Psoas muscle (tissue), 8 donors: ENCODE measurements at places on chromosomes 2 and 18. TPM values are rescaled to one million over a fixed set of nuclear protein-coding genes. Genes with fewer than 3 reads are reported as not detected.

The SLC38A11 gene
- polyA plus RNA-seq, result 1.6 TPM

The HOXD12 gene
- polyA plus RNA-seq, result not detected

The PDE11A gene
- polyA plus RNA-seq, result 4.9 TPM

The MOGAT1 gene
- not detected for polyA plus RNA-seq

The CGREF1 gene
- polyA plus RNA-seq, result 6.6 TPM

The FTCDNL1 gene
- 4.9 TPM for polyA plus RNA-seq

The FBXO15 gene
- not detected for polyA plus RNA-seq

The OXER1 gene
- polyA plus RNA-seq, result 0.16 TPM

The SIX3 gene
- 0.01 TPM for polyA plus RNA-seq

The EVX2 gene
- polyA plus RNA-seq, result not detected

GRCh38 chr2:15647622-15648590, 56.2 kb downstream of the DDX1 start:
- no peaks in the 10 kb centered on the region for H3K36me3 ChIP-seq
- no peak overlapping the region for H3K27ac ChIP-seq
- H3K4me3 ChIP-seq, result no peak overlapping the region
- no peak for DNase-seq
- no peaks in the 10 kb centered on the region for H3K27me3 ChIP-seq
- no peaks in the 10 kb centered on the region for H3K4me1 ChIP-seq

- H3K4me1 ChIP-seq, result peaks cover under 1% of the 10 kb centered on the region
- no peaks in the 10 kb centered on the region for H3K27me3 ChIP-seq
- no peak for DNase-seq
- H3K27ac ChIP-seq, result no peak overlapping the region
- H3K36me3 ChIP-seq, result no peaks in the 10 kb centered on the region
- H3K4me3 ChIP-seq, result no peak overlapping the region
Measured at GRCh38 chr2:121804340-121804739, 48.9 kb downstream of the TSN start.

- H3K36me3 ChIP-seq, result no peaks in the 10 kb centered on the region
- H3K27me3 ChIP-seq, result no peaks in the 10 kb centered on the region
- no peak for DNase-seq
- H3K27ac ChIP-seq, result no peak overlapping the region
Measured at GRCh38 chr2:16713011-16713423, 47.4 kb upstream of the CYRIA start.

DNA sequence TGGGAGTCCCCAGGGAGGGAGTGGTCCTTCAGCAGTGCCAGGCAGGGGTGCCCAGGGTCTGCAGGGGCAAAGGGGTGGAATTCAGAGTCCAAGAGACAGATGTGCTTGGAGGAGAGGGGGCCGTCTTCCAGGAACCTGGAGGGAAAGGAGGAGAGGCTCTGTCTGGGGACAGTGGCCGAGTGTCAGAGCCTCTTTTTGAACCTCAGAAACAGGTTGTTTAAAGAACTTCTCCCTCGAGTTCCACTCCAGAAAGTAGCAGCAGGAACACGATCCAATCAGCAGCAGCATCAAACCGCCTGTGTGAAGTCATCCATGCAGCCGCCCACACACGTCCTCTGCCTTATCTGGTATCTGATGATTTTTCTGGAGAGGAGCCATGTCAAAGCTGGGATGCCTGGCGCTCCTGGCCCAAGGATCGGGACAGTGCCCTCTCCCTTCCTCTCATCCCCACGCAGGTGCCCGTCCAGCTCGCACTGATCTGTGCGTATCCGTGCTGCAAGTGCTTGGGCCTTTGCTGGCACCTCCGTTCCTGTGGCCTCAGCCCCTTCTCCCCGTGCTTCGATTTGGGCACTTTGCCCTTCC, 205.1 kb downstream of the NDUFA10 start:
- no peaks in the 10 kb centered on the region for H3K36me3 ChIP-seq
- H3K27ac ChIP-seq, result no peak overlapping the region
- peaks cover 7% of the 10 kb centered on the region for H3K27me3 ChIP-seq
- H3K4me3 ChIP-seq, result no peak overlapping the region

DNA sequence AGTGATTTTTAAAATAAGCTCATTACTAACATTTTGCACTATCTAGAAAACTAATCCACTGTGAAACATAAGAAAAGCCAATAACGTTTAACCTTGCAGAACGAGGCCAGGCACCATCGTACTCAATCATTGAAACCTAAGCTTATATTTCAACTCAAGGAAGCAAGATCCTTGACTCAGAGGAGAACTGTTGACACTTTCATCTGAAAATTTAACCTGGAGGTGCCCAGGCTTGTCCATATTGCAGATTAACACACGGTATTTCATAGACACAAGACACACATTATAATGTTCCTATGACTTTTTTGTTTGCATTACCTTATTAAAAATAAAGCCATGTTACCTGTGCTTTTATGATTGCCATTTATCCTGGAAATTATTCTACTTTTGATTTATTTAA, 89.6 kb downstream of the ZNF385B start:
- H3K27me3 ChIP-seq, result no peaks in the 10 kb centered on the region
- no peak overlapping the region for H3K4me3 ChIP-seq
- H3K4me1 ChIP-seq, result peaks cover 6% of the 10 kb centered on the region

- no peaks in the 10 kb centered on the region for H3K27me3 ChIP-seq
- DNase-seq, result no peak
- no peak overlapping the region for H3K4me3 ChIP-seq
Measured at GRCh38 chr2:40189881-40190280, 262.0 kb downstream of the SLC8A1 start.

GRCh38 chr2:205590759-205591158, 91.5 kb upstream of the NRP2 start:
- no peaks in the 10 kb centered on the region for H3K36me3 ChIP-seq
- H3K27me3 ChIP-seq, result no peaks in the 10 kb centered on the region
- no peak for DNase-seq
- no peak overlapping the region for H3K27ac ChIP-seq
- H3K4me1 ChIP-seq, result no peaks in the 10 kb centered on the region
- no peak overlapping the region for H3K4me3 ChIP-seq

- H3K27me3 ChIP-seq, result no peaks in the 10 kb centered on the region
- no peak overlapping the region for H3K4me3 ChIP-seq
- H3K36me3 ChIP-seq, result no peaks in the 10 kb centered on the region
- DNase-seq, result no peak
Measured at GRCh38 chr2:190785334-190785733, 95.3 kb upstream of the GLS start.

DNA sequence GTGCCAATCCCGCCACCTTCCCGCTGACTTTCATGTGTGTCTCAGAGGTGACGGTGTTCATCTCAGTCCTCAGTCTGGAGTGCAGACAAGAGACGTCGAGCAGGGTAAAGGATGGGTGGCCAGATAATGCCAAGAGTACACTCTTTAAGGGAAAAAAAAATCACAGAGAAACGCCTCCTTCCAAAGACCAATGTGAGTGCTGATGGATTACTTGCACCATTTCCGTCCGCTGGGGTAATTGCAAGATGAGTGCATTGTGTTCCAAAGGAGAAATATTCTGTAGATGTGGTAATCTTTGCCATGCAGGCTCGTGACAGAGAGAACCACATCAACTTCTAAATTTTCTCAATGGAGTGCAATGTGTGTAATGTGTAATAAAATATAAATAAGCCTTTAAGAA, 81.0 kb downstream of the KLHL29 start:
- no peaks in the 10 kb centered on the region for H3K4me1 ChIP-seq
- H3K4me3 ChIP-seq, result no peak overlapping the region
- DNase-seq, result no peak
- no peaks in the 10 kb centered on the region for H3K27me3 ChIP-seq

- no peak overlapping the region for H3K27ac ChIP-seq
- no peaks in the 10 kb centered on the region for H3K36me3 ChIP-seq
- H3K4me1 ChIP-seq, result no peaks in the 10 kb centered on the region
- H3K27me3 ChIP-seq, result no peaks in the 10 kb centered on the region
- peak overlapping the region; percentile 38 for H3K4me3 ChIP-seq
- no peak for DNase-seq
Measured at GRCh38 chr18:58438161-58438957, 190.5 kb downstream of the ALPK2 start.

- H3K36me3 ChIP-seq, result no peaks in the 10 kb centered on the region
- no peak overlapping the region for H3K4me3 ChIP-seq
- peaks cover 8% of the 10 kb centered on the region for H3K4me1 ChIP-seq
- DNase-seq, result no peak
- H3K27ac ChIP-seq, result no peak overlapping the region
Measured at GRCh38 chr2:64492821-64493220, 31.3 kb upstream of the AFTPH start.

GRCh38 chr2:67277450-67277849, 119.7 kb upstream of the ETAA1 start:
- no peaks in the 10 kb centered on the region for H3K36me3 ChIP-seq
- H3K4me3 ChIP-seq, result no peak overlapping the region
- H3K4me1 ChIP-seq, result no peaks in the 10 kb centered on the region
- H3K27me3 ChIP-seq, result no peaks in the 10 kb centered on the region
- DNase-seq, result no peak

DNA sequence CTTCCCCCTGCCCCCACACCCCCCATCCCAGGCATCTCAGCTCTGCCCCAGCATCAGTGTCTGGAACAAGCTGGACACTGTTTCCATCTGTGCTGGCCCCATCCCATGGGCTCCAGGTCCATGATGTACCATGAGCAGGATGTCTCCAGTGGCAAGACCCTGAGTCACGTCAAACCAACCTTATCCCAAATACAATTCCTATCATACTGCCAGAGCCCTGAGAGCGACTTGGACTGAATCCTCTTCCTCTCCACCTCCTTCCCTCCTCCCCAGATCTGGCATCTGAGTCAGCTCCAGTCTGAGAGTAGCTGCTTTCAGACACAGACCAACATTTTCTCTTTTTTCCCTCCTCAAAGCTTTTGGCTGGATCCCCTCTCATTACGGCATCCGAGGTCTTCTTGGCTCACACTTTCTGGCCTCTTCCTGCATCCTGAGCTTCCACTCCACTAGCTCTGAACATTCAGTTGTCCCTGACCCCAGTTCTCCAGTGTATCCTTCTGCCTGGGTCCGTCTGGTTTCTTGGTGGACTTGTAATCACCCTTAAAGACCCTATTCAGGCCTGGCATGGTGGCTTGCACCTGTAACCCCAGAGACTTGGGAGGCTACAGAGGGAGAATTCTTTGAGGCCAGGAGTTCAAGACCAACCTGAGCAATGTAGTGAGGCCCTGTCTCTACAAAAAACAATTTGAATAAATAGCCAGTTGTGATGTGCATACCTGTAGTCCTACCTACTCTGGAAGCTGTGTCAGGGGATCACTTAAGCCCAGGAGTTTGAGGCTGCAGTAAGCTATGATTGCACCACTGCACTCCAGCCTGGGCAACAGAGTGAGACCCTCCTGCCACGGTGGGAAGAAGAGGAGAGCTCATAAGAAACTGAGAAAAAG, 68.3 kb downstream of the ACKR3 start:
- H3K36me3 ChIP-seq, result no peaks in the 10 kb centered on the region
- H3K27me3 ChIP-seq, result peaks cover 4% of the 10 kb centered on the region
- no peak for DNase-seq
- no peak overlapping the region for H3K27ac ChIP-seq

DNA sequence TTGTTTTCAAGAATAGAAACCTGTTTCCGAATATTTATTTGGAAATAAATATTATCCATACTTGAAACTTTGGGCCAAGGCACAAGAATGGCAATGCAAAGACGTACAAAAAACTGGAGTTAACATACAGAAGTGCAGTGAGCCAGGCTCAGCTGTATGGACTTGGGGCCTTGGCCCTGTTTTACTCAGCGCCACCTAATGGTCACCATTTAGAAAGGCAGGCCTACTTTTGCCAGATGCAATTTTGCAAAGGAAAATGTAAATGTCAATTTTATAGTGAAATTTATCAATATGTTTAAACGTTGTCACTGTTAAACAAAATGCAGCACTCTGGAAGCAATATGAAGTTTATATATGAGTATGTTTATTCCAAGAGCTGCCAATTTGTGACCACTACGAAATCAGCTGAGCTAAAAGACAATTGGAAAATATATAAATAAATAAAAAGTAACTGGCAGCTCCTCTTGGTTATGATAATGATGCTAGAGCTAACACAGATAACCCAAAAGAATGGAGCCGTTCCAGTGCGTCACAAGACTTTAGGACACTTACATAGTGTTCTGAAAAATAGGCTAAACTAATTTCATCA, 155.0 kb downstream of the ARHGAP15 start:
- H3K27me3 ChIP-seq, result no peaks in the 10 kb centered on the region
- no peaks in the 10 kb centered on the region for H3K4me1 ChIP-seq
- DNase-seq, result no peak

- H3K27me3 ChIP-seq, result no peaks in the 10 kb centered on the region
- no peaks in the 10 kb centered on the region for H3K4me1 ChIP-seq
- H3K36me3 ChIP-seq, result no peaks in the 10 kb centered on the region
- no peak for DNase-seq
Measured at GRCh38 chr2:188785061-188785460, 189.1 kb upstream of the COL3A1 start.

- no peak for DNase-seq
- no peak overlapping the region for H3K4me3 ChIP-seq
- H3K27ac ChIP-seq, result no peak overlapping the region
- H3K4me1 ChIP-seq, result peaks cover 8% of the 10 kb centered on the region
- H3K27me3 ChIP-seq, result no peaks in the 10 kb centered on the region
Measured at GRCh38 chr2:236873636-236874035, 212.1 kb upstream of the COPS8 start.

DNA sequence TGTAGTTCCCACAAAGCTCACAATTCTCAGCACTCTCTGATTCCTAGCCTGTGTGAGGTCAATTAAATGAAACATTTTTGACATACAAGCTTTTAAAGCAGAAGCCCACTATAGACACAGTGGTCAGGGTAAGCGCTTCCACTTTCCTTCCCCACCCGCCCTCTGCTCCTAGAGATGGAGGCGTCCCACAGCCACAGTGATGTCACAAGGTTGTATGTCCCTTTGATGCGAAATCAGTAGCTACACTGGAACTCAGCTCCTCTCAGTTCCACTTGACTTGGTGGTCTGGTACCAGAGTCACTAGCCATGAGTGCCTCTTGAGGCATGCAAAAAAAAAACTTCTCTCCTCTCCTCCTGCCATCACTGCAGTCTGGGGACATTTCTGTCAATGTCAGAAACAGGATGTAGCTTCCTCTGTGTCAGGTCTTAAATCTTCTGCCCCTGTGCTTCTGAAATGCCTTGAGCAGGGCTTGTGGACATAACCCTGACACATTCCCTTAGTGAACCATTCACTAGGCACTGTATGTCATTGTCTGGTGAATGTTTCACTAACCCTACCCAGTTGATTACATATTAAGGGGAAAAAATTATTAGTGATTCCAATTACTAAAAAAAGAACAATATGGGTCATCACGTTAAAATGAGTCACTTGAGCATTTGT, 7.8 kb downstream of the SULT1C4 start:
- no peak overlapping the region for H3K4me3 ChIP-seq
- no peaks in the 10 kb centered on the region for H3K36me3 ChIP-seq
- H3K4me1 ChIP-seq, result no peaks in the 10 kb centered on the region
- no peak for DNase-seq
- no peaks in the 10 kb centered on the region for H3K27me3 ChIP-seq
